ENCODE measurements at places on chromosomes 16 and 17. TPM values are rescaled to one million over a fixed set of nuclear protein-coding genes. Genes with fewer than 3 reads are reported as not detected.
A peak's percentile ranks its signal among the peaks of the same experiment; 100 is the strongest.

The CDRT15L2 gene
- not detected for total RNA-seq

The C17orf113 gene
- 0.18 TPM for total RNA-seq

The RAB26 gene
- total RNA-seq: not detected

The BEAN1 gene
- not detected for total RNA-seq

The PRR29 gene
- total RNA-seq: 0.08 TPM

The MPP2 gene
- total RNA-seq: 0.13 TPM

The MYH4 gene
- not detected for total RNA-seq

The KRT39 gene
- not detected for total RNA-seq

GRCh38 chr16:85173981-85174751 lies 61.9 kb upstream of the CIBAR2 start:
- no peaks in the 10 kb centered on the region for H3K27me3 ChIP-seq
- H3K27ac ChIP-seq: peak overlapping the region; percentile 70
- peaks cover 60% of the 10 kb centered on the region for H3K4me1 ChIP-seq
- H3K4me3 ChIP-seq: no peak overlapping the region
- peak; percentile 90 for DNase-seq
- peaks cover 46% of the 10 kb centered on the region for H3K36me3 ChIP-seq

DNA sequence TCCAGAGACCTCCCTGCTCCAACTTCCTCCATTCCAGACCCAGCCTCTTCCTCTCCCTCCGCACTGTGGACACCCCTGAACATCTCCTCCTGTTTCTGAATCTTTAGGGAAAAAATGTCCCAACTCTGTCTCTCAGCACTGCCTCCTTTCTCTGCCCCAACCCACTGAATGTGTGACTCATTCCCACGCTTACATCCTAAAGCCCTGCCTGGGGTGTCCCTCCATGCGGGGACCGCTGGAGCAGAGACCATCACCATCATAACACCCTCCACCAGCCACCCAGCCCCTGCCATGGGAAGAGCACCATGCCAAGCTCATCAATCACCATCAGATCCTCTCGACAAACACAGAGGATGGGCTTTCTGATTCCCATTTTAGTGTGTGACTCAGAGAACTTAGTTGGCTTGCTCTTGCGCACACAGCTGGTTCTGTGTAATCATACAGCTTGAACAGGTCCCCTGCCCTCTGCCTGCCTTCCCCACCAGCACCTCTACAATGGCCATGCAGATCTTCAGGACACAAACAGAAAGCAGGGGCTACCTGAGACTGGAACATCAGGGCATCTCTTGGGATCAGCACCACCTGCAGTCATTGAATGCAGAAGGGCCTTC lies 10.7 kb downstream of the RPRML start:
- DNase-seq: no peak
- peaks cover 37% of the 10 kb centered on the region for H3K27me3 ChIP-seq
- H3K4me1 ChIP-seq: no peaks in the 10 kb centered on the region
- H3K4me3 ChIP-seq: no peak overlapping the region
- no peaks in the 10 kb centered on the region for H3K36me3 ChIP-seq

- H3K27ac ChIP-seq: no peak overlapping the region
- H3K36me3 ChIP-seq: no peaks in the 10 kb centered on the region
- peak; percentile 45 for DNase-seq
- peaks cover 14% of the 10 kb centered on the region for H3K27me3 ChIP-seq
- peak overlapping the region; percentile 46 for H3K4me3 ChIP-seq
These were observed 587 bp downstream of the RNF157 start for GRCh38 chr17:76239538-76240274.

DNA sequence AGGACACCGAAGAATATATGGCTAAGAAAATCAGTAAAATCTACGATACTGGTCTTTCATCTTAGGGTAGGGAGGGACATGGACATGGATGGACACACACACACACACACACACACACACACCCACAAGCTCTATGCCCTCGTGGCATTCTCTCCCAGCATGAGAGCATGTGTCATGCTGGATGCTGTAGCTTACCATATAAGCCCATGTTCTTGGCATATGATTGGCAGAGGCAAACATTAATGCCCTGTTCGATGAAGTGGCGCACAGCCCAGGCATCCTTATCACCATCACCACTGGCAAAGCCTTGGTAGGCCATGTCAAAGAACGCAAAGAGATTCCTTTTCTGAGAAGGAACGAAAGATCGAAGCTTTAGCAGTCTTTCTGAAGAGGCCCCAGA lies 17.6 kb downstream of the GOT2 start:
- no peaks in the 10 kb centered on the region for H3K27me3 ChIP-seq
- no peak overlapping the region for H3K4me3 ChIP-seq
- no peak for DNase-seq
- H3K36me3 ChIP-seq: peaks cover 75% of the 10 kb centered on the region

- no peak overlapping the region for H3K27ac ChIP-seq
- DNase-seq: no peak
- H3K36me3 ChIP-seq: no peaks in the 10 kb centered on the region
- no peaks in the 10 kb centered on the region for H3K4me1 ChIP-seq
- H3K27me3 ChIP-seq: no peaks in the 10 kb centered on the region
- no peak overlapping the region for H3K4me3 ChIP-seq
These were observed 510.9 kb downstream of the KCNJ18 start for GRCh38 chr17:22203208-22203715.

DNA sequence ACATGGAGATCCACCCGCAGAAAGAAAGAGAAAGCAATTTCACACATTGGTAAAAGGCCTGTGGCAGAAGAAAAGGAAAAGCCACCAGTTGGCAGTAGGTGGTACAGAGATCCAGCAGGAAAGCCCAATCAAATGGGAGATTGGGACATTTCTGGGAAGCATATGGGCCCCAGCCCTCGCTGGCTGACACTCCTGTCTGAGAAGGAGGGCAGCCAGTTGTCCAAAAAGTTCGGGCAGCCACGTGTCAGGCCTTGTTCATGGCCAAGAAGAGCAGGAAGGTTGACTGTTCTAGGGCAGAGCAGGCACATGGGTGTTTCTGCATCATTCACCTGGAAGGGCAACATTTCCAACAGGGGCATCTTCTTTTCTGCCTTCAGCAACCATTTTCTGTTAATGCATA lies 45.0 kb upstream of the MMP2 start:
- H3K27me3 ChIP-seq: peaks cover 24% of the 10 kb centered on the region
- no peak overlapping the region for H3K4me3 ChIP-seq
- DNase-seq: no peak
- no peaks in the 10 kb centered on the region for H3K36me3 ChIP-seq
- H3K4me1 ChIP-seq: no peaks in the 10 kb centered on the region
- H3K27ac ChIP-seq: no peak overlapping the region

DNA sequence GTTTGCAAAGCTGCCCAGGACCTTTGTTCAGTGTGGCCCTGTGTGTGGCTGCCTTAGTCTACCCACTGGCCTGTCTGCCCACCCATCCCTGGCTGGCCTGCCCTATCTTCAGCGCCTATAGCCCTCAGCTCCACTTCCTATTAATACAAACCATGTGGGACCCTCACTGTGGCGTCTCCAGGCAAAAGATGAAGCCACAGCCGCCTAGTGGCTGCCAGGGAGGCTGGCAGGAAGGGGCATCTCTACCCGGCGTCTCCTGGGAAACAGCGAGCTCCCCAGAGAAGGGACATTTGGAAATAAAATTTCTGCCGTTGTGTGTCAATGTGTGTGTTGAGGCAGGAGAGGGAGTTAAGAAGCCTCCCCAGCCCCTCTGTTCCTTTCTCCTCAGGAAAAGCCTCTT lies 31.5 kb downstream of the NEUROD2 start:
- no peak for DNase-seq
- no peak overlapping the region for H3K4me3 ChIP-seq
- 0 out of 2 replicates have a peak, but pooled peaks cover 3% of the 10 kb centered on the region for H3K27me3 ChIP-seq
- H3K36me3 ChIP-seq: no peaks in the 10 kb centered on the region
- H3K4me1 ChIP-seq: peaks cover 18% of the 10 kb centered on the region

DNA sequence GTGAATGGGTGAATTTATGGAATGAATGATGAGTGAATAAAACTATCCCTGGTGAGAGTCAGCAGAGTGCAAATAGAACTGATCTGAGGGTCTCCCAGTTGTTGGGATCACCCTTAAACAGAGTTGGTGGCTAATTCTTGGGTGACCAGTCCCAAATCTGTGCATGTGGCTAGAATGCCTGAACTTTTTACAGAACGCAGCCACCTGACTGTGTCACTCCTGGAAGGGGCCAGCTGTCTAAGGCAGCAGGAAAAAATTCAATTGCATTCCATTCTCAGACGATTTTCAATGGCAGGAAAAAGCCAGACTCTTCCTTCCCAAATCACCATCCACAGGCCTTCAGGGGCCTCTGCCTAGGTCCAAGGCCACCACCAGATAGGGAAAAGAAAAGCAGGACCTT lies 43.5 kb downstream of the BEAN1 start:
- H3K4me3 ChIP-seq: no peak overlapping the region
- no peaks in the 10 kb centered on the region for H3K36me3 ChIP-seq
- no peaks in the 10 kb centered on the region for H3K4me1 ChIP-seq
- DNase-seq: no peak
- no peaks in the 10 kb centered on the region for H3K27me3 ChIP-seq
- H3K27ac ChIP-seq: no peak overlapping the region

GRCh38 chr17:18267927-18268711 lies 7.7 kb downstream of the MIEF2 start:
- no peak overlapping the region for H3K4me3 ChIP-seq
- no peaks in the 10 kb centered on the region for H3K27me3 ChIP-seq
- DNase-seq: no peak
- no peak overlapping the region for H3K27ac ChIP-seq
- peaks cover 36% of the 10 kb centered on the region for H3K36me3 ChIP-seq

DNA sequence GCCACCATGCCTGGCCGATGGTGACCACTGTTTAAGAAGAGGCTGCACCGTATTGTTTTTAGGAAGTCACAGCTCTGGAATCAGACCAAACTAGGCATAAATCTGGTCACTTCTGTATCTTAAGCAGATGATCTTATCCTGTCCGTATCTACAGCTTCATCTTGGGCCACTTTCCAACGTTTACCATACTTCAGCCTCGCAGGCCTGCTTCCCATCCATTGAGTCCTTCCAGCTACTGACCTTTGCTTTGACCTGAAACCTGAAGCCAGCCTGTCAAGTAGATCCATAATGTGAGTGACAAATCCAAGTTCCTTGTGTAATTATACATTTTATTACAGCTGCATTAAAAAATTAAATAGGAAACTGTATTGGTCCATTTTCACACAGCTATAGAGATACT lies 1033.0 kb downstream of the CDH11 start:
- H3K27me3 ChIP-seq: no peaks in the 10 kb centered on the region
- H3K27ac ChIP-seq: no peak overlapping the region
- H3K4me3 ChIP-seq: no peak overlapping the region
- no peaks in the 10 kb centered on the region for H3K36me3 ChIP-seq
- DNase-seq: no peak
- peaks cover 16% of the 10 kb centered on the region for H3K4me1 ChIP-seq

DNA sequence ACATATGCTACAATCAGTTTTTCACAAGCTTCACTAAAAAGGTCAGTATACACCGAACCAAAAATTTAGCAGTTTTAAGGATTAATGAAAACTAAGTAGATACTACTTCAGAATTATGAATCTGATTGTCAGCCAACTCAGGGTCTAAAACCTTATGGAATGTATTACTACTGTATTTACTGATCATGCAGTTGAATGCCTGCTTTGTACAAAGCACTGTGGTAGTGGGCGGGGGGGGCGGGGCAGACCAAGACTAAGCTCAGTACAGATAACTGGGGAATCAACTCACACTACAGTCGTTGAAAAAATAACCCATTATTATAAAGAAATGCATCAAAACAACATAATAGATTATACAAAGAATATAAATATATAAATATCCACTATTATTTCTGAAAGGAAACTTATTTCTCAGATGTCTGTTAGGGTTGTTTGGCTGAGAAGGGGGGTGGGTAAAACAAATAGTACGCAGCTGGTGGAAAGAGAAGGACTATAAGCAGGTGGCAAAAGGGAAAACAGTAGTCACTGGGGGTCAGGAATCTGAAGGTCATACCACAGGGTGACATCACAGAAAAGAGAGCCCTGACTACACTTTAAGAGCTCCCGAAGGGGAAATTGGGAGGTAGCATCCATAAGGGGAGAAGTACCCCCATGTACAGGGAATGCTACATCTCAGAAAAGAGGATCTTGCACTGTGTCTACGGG lies 109.4 kb upstream of the AXIN2 start:
- H3K4me3 ChIP-seq: no peak overlapping the region
- no peaks in the 10 kb centered on the region for H3K4me1 ChIP-seq
- no peaks in the 10 kb centered on the region for H3K27me3 ChIP-seq
- no peak for DNase-seq
- no peak overlapping the region for H3K27ac ChIP-seq
- no peaks in the 10 kb centered on the region for H3K36me3 ChIP-seq

DNA sequence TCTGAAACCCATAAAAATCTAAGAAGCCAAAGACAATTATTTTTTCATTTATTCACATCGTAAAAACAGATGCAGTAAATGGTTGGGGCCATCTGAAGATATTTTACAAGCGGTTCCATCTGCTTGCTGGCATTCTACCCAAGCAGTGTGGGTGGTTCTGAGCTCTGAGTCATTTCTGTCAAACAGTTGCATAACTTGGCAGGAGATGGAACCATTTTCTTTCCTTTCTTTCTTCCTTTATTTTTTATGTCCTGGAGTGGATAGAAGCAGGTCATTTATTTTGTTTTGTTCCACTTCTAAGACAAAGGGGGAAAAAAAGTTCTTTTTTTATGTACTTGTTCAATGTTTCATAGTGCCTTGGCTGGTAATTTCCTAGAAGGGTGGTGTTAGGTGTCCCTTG lies 1151.9 kb upstream of the GOT2 start:
- no peak overlapping the region for H3K4me3 ChIP-seq
- H3K4me1 ChIP-seq: peaks cover 3% of the 10 kb centered on the region
- no peaks in the 10 kb centered on the region for H3K27me3 ChIP-seq
- no peaks in the 10 kb centered on the region for H3K36me3 ChIP-seq
- peak; percentile 44 for DNase-seq

- DNase-seq: no peak
- peaks cover 91% of the 10 kb centered on the region for H3K36me3 ChIP-seq
- no peak overlapping the region for H3K4me3 ChIP-seq
- H3K4me1 ChIP-seq: no peaks in the 10 kb centered on the region
These were observed 21.2 kb downstream of the USP36 start for GRCh38 chr17:78819402-78819801.

DNA sequence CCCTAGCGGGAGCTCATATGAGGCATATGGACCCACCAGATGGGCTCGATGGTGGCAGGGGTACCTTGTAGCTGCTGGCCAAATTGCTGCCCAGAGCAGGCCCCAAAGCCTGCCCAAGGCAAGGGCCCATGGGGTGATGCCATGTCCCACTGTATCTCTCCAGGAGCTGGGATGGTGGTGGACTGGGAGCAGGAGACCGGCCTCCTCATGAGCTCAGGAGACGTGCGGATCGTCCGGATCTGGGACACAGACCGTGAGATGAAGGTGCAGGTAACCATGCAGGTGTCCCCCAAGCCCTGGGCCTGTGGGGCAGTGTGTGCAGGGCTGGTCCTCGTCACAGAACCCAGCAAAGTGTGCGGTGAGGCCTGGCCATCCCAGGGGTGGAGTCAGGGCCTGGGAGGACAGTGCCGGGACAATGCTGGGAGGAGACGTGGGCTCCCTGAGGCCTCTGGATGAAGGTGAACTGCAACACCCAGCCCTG lies 34.1 kb upstream of the CHMP6 start:
- H3K27me3 ChIP-seq: no peaks in the 10 kb centered on the region
- peaks cover 17% of the 10 kb centered on the region for H3K36me3 ChIP-seq
- no peak for DNase-seq
- H3K4me3 ChIP-seq: no peak overlapping the region
- no peak overlapping the region for H3K27ac ChIP-seq
